ENCODE measurements at places on chromosomes 5 and 9. TPM values are rescaled to one million over a fixed set of nuclear protein-coding genes. Genes with fewer than 3 reads are reported as not detected.

- no peak for DNase-seq
Measured at GRCh38 chr9:95989297-95989696, 113.8 kb downstream of the ERCC6L2 start.

DNA sequence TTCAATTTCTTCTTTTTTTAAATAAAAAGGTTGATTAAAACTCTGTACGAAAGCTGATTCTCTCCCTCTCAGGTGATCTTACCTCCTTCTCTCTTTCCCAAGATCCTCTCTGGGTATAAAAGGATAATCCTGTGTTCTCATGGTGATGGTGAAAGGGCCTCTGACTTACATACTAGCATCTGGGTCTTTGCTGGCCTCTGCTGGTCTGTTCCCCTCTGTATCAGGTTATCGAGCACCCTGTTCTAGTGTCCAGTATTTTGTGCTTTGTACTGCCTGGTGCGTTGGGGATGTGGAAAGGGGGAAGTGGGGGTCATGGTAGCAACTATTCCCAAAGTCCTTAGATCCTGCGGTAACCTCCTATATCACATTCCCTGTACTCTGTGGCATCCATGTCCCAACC, 328.9 kb downstream of the NR2F1-AS1 start:
- DNase-seq: no peak

The DIPK1B gene
- 25.1 TPM for total RNA-seq

The FIBCD1 gene
- total RNA-seq: 1.4 TPM

The COL5A1 gene
- 4.5 TPM for total RNA-seq

DNA sequence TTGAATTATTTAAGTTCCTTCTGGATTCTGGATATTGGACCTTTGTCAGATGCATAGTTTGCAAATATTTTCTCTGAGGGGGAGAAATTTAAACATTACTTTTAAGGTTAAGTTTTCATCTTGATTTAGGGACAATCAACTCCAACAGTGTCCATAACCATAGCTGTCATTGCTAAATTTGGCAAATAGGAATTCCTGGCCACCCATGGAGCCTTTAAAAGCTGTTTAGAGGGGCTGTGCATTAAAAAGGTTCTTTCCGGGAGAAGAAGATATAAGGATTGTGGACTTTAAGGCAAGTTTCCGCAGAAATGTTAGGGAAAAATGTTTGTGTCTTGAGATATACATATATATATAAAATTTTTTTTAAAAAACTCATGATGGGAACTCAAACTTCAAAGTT, 339.7 kb downstream of the ADAMTS6 start:
- no peak for DNase-seq

Data from occipital lobe (tissue), 3 donors.